Karpas-422 (cell line): ENCODE measurements at places on chromosomes 5 and 9.
A peak's percentile ranks its signal among the peaks of the same experiment; 100 is the strongest.

- DNase-seq, result no peak
Measured at GRCh38 chr9:27457445-27457844, 66.6 kb upstream of the IFNK start.

- no peak for DNase-seq
Measured at GRCh38 chr5:94345257-94345656, 273.1 kb downstream of the KIAA0825 start.

DNA sequence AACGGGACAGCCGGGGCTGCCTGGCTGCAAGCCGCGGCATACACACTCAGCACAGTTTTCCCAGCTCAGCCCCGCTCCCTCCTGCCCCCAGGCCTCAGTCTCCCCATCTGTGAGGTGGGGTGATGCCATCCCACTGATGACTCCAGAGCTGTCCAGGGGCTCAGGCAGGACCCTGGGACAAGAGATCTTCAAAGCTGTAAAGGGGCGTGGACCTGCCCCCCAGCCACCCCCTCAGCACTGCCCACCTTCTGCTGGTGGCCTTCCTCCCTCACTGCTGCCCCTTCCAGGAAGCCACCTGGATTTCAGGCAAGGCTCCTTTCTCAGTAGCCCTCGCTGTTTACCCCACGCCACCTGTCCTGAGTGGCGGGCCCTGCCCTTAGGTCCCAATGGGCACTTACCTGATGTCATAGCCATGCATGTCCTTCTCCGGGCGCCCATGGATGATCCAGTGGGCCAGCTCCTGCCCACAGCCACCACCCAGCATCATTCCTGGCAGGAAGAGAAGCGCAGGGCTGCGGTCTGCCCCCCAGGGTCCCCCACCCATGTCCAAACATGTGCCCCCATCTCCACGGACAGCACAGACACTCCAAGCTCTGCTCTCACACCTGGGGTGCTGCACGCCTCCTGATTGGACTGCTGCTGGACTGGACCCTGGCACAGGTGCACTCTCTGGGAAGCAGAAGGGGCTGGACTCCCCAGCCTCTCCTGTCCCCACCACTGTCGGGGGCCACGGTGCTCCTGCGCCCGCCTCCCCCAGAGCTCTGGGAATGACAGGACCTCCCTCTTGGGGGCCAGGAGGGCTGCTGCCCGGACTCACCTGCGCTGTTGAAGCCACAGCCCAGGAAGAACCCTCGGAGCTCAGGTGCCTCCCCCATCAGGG is 25.7 kb downstream of the SARDH start:
- DNase-seq, result no peak

DNA sequence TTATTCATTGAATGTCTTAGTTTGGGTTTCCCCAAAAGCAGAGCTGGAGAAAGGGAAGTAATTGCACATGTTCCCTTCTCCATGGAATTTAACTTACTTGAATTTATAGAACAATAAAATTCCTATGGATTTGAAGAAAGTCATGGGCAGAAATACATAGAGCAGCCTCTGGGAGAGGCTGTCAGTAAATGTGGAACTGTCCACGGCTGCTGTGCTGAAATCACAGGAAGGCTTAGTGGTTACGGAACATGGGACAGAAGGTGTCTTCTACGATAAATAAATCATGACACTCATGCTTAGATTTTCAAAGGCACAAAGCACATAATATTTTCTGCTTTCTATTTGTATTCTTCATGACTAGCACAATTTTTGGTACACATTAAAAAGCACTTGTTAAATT is 440.6 kb upstream of the IZUMO3 start:
- no peak for DNase-seq

GRCh38 chr5:113489299-113489698 is 1.0 kb upstream of the MCC start:
- DNase-seq, result no peak

GRCh38 chr5:137101544-137101943 is 397.6 kb downstream of the SPOCK1 start:
- no peak for DNase-seq

- peak; percentile 72 for DNase-seq
Measured at GRCh38 chr5:98827161-98827560, 53.7 kb downstream of the RGMB start.

DNA sequence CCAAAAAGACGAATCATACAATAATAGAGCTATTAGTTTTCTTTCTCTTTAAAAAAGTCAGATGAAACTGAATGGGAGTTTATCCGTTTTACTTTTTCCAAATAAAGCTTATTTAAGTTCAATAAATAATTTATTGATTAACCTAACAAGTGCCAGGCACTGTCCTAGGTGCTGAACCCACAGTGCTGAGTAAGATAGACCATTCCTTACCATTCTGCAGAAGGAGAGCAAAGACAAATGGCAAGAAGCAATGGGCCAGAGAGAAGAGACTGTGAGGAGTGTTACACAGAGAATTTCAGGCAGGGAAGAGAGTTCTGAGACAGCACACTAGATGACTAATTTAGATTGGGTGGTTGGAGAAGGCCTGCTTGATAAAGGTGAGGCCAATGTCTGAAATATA is 127.2 kb downstream of the AUH start:
- no peak for DNase-seq

DNA sequence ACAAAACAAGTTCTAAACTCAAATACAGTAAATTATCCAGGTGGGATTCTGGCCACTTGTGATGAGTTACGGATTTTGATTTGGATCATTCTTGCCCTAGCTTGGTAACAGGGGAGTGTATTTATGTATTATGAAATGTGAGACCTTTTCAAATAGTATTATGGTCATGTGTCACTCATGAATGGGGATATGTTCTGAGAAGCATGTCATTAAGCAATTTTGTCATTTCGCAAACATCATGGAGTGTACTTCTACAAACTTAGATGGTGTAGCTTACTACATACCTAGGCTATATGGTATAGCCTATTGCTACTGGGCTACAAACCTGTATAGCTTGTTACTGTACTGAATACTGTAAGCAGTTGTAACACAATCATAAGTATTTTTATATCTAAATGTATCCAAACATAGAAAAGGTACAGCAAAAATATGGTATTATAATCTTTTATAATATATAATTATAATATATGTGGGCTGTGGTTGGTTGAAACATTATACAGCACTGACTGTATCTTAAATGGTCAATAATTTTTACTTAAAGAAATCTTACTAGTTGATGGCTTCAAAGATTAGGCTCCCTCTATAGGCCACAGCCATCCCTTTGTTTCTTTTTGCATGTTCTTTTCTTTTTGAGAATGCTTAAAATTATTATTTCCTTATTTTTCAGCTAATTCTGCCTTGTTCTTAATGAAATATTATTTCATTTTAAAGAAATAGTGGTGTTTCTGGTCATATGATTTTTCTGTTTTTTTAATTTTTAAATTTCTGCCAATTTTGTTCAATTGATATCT is 128.4 kb downstream of the MAST4 start:
- no peak for DNase-seq

- DNase-seq, result no peak
Measured at GRCh38 chr5:38830521-38831051, 15.2 kb upstream of the OSMR start.

DNA sequence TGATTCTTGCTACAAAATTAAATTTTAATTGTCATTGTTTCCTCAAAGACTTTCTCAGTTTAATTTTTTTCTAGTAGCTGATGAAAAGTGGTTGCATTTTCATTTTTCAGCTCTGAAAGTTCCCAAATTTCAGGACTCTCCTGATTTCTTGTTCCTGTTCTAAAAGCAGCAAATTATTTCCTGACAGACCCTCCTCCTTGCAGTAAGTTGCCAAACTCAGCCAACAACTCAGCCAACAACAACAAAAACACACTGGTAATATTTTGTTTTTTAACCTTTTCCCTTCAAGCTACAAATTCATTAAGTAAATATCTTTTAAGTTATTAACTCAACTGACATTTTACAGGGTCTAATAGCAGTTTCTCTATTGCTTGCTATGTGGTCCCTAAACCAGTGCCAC is 487.8 kb upstream of the NUDT12 start:
- DNase-seq, result no peak

GRCh38 chr5:43312699-43313034 is 545 bp downstream of the HMGCS1 start:
- DNase-seq, result peak; percentile 83

- no peak for DNase-seq
Measured at GRCh38 chr5:22391956-22392355, 461.2 kb downstream of the CDH12 start.

DNA sequence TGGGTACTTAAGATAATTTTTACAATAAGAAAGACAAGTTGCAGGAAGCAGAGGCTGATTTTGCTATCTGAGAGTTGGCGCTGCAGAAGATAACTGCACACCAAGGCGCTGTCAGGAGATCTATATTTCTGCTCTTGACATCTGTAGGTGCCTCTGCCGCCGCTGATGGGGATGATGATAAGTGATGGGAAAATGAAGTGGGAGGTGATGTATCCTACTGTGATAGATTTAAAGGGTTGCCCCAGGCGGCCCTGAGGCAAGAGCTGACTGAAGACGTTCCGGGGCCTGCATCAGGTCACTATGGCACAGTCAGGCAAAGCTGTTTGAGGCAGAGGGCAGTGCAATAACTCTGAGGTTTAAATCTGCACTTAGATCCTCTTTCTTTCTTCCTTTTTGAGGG is 78.1 kb downstream of the SNCAIP start:
- DNase-seq, result no peak

DNA sequence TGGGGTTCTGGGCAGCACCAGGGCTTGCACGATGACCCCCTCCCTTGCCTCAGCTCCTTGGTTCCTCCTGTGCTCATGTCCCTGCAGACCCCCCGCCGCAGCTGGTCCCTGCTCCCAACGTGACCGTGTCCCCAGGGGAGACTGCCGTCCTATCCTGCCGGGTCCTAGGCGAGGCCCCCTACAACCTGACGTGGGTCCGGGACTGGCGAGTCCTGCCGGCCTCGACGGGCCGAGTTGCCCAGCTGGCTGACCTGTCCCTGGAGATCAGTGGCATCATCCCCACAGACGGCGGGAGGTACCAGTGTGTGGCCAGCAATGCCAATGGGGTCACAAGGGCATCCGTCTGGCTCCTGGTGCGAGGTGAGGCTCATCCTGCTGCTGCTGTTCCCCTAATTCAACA is 39.1 kb downstream of the HMCN2 start:
- DNase-seq, result no peak

DNA sequence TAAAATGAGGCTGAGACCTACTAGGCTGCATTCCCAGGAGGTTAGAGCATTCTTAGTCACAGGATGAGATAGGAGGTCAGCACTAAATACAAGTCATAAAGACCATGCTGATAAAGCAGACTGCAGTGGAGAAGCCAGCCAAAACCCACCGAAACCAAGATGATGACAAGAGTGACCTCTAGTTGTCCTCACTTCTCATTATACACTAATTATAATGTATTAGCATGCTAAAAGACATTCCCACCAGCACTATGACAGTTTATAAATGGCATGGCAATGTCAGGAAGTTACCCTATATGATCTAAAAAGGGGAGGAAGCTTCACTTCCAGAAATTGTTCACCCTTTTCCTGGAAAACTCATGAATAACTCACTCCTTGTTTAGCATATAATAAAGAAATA is 88.6 kb downstream of the PLPPR1 start:
- no peak for DNase-seq

GRCh38 chr9:69584759-69585158 is 87.4 kb downstream of the APBA1 start:
- DNase-seq, result no peak

DNA sequence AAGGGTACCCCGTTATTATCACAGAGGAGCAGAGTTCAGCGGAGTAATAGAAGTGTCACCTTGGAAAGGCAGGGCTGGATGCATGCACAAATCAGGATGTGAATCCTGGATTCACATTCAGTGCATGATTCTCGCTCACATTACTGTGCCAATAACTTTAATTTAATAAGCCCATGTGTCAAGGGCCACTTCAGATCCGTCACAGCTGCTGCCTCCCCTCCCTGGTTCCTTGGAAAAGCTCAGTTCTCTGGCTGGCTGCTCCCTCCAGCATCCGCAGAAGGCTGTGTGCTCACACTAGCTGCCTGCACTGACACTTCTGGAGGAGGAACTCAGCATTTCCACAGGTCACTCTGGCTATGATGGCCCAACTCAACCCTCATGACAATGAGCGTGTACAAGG is 256.8 kb upstream of the ADAMTS16 start:
- no peak for DNase-seq

- no peak for DNase-seq
Measured at GRCh38 chr5:96852759-96853158, 23.5 kb upstream of the ERAP2 start.

GRCh38 chr9:137167747-137168572 is 1.9 kb downstream of the LRRC26 start:
- DNase-seq, result no peak

DNA sequence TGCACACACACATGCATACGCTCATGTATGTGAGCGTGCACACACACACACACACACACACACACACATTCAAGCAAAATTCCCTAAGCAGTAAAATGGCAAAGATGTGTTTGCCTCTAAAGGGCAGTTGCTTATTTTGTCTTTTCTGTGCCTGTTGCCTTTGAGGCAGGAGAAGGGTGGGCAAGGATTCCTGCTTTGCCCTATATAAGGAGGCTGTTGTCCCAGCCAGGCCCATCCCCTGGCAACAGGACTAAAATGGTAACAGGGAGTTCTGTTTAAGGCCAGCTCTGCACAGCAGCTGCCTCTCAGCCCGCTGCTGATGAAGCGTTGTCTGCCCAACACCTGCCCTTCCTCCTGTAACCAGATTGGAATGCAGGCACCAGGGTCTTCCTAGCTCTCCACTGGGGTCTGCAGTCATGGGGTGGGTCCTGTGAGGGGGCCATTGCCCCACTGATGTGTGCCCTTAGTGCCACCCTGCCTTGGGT is 64.4 kb downstream of the PPARGC1B start:
- no peak for DNase-seq

DNA sequence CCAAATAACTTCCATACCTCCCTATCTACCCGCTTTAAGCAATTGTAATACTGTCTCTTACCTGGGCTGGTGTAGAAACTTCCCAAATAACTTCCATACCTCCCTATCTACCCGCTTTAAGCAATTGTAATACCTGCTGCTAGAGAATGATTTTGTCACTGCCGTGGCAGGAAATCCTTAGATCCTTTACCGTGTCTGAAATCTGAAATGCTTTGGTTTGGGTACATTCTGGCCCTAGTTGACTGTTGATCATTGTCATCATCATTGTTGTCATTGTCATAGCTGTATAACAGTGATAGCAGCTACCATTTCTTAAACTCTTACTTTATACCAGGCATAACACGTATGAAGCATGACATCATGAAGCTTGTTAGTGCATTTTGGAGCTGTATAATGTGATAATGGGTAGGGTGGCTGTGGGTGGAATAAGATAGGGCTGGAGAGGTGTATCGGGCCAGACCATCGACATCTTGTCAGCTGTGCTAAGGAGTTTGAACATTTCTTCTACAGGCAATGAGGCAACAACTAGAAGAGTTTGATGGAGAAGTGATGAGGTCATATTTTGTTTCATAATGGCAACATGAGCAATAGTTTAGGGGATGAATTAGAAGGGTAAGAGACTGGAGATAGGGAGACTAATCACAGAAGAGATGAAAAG is 15.7 kb downstream of the PIP5K1B start:
- DNase-seq, result no peak

GRCh38 chr5:81313686-81314085 is 12.3 kb downstream of the ZCCHC9 start:
- DNase-seq, result no peak

- no peak for DNase-seq
Measured at GRCh38 chr5:136750224-136750862, 385.0 kb upstream of the TRPC7 start.

- DNase-seq, result no peak
Measured at GRCh38 chr9:75499812-75500211, 390.7 kb upstream of the PCSK5 start.

GRCh38 chr9:27451207-27451797 is 72.8 kb upstream of the IFNK start:
- no peak for DNase-seq
